ENCODE measurements at places on chromosomes 3 and 15.

DNA sequence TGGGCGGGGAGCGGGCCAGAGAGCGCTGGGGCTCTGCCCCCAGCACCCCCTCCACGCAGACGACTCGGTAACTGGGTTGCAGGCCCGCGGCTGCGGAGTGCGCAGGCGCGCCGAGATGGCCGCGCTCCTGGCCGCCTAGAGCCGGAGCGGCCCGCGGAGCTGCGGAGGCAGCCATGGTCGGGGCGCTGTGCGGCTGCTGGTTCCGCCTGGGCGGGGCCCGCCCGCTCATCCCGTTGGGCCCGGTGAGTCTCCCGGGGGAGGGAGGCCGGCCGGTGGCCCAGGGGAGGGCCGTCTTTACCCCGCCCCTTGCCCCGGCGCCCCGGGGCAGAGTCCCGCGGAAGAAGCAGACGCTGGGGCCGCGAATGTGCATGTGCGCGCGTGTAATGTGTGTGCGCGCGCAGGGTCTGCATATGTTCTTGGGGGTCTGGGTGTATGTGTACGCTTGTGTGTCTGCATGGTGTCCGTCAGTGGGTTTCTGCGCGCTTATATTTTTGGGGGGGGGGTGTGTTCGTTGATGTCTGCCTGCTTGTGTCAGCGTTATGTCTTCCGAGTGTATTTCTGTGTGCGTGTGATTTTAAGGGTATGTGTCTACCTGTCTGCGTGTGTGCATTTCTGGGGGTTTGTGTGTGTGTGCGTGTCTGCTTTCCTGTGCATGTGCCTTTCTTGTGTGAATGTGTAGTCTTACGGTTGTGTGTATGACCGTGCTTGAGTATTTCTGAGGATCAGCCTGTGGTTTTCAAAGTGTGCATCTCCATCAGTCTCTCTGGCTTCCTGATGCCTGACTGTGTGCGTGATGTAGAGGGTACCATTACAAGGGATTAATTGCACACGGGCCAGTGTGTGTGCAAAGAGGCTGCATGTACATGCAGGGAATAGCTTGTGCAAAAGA, at the start of gene ABHD14A:
Gene ABHD14A, plus strand, starts transcription at position 102 of the 889 bp plus-strand sequence. Its CDS starts 72 bp downstream, at position 174.
- peak; percentile 76 for DNase-seq

DNA sequence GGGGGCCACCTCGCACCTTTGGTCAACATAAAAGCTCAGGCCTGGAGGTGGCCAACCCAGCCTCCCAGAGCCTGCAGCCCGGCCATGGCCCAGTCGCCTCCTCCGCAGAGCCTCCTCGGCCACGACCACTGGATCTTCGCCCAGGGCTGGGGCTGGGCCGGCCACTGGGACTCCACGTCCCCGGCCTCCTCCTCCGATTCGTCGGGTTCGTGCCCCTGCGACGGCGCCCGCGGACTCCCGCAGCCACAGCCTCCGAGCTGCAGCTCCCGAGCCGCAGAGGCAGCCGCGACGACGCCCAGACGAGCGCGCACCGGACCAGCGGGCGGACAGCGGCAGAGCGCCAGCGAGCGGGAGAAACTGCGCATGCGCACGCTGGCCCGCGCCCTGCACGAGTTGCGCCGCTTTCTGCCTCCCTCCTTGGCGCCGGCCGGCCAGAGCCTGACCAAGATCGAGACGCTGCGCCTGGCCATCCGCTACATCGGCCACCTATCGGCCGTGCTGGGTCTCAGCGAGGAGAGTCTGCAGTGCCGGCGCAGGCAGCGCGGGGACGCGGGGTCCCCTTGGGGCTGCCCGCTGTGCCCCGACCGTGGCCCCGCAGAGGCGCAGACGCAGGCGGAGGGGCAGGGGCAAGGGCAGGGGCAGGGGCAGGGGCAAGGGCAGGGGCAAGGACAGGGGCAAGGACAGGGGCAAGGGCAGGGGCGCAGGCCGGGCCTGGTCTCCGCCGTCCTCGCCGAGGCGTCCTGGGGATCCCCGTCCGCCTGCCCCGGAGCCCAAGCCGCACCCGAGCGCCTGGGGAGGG, at the start of gene MESP2:
Gene MESP2, plus strand, starts transcription at position 59 of the 799 bp plus-strand sequence. Its CDS starts 26 bp downstream, at position 85.
- peak; percentile 68 for DNase-seq

DNA sequence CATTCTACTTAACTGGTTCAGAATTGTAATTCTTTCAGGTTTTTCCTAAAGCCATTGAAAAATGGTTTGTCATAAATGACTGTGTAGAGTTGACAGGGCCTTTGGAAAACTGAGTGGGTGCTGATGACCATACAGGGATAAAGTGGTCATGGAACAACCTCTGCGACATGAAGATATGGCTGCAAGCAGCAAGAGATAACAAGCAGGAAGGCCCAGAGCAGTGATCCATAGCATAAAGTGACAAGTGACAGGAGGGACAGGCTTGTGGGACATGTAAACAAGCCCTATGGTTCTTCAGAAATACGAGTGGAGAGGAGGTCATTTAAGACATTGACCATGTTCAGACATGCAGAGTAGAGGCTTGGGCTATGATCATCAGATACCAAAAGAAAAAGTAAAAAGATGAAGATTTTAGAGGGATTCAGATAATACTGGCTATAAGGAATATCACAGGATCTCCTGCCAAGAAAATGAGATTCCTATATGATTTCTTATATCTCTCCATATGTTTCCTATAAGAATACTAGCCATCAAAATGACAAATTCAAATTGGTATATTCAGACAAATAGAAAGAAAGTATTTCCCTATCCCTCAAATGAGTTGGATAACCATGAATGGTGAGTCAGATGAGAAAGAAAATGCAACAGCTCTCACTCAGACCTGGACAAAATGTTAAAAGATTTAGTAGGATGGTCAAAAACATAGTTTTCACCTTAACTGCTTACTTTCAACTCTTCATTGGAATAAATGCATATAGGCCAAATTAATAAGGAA, 827.6 kb upstream of the CFAP20DC start:
- DNase-seq: no peak

GRCh38 chr3:126288314-126288713, 68.9 kb downstream of the KLF15 start:
- peak; percentile 18 for DNase-seq

GRCh38 chr15:37490707-37491106, 390.4 kb upstream of the MEIS2 start:
- DNase-seq: no peak

DNA sequence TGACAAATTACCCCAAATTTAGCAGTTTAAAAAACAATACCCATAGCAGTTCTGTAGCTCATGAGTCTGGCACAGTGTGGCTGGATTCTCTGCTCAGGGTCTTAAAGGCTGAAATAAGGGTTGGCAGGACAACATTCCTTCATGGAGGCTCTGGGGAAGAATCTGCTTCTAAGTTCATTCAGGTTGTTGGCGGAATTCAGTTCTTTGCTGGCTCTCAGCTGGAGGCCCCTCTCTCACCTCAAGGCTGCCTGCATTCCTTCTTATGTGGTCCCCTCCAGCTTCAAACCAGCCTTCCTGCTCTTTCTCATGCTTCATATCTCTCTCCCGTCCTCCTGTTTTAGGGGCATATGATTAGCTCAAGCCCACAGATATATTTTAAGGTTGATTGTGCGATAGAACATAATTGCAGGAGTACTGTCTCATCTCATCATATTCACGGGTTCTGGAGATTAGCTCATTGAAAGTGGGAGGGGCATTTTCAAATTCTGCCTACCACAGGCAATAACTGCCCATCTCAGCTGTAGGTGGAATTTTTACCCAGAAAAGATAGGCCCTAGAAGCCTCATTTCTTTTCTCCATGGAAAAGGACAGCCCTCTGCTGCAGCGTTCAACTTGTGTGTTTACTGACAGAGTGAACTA, 5.6 kb upstream of the ZBTB47 start:
- no peak for DNase-seq

- DNase-seq: no peak
Observed at GRCh38 chr3:144221761-144222160, 250.1 kb downstream of the DIPK2A start.

DNA sequence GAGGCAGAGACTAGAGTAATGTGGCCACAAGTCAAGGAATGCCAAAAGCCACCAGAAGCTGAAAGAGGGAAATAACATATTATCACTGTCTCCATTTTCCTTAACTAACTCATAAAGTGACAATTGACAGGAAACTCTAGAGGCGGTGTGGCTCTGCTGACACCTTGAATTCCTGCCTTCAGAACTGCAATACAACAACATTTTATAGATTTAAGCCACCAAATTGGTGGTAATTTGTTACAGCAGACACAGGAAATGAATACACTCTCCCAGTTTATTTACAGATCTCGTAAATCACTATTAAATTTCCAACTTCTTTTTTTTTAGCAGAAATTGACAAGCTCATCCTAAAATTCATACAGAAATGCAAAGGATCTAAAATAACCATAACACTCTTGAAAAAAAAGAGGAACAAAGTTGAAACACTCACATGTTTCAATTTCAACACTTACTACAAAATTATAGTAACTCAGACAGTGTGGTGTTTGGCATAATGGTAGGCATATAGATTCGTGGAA, 449.9 kb downstream of the OTOL1 start:
- DNase-seq: no peak

DNA sequence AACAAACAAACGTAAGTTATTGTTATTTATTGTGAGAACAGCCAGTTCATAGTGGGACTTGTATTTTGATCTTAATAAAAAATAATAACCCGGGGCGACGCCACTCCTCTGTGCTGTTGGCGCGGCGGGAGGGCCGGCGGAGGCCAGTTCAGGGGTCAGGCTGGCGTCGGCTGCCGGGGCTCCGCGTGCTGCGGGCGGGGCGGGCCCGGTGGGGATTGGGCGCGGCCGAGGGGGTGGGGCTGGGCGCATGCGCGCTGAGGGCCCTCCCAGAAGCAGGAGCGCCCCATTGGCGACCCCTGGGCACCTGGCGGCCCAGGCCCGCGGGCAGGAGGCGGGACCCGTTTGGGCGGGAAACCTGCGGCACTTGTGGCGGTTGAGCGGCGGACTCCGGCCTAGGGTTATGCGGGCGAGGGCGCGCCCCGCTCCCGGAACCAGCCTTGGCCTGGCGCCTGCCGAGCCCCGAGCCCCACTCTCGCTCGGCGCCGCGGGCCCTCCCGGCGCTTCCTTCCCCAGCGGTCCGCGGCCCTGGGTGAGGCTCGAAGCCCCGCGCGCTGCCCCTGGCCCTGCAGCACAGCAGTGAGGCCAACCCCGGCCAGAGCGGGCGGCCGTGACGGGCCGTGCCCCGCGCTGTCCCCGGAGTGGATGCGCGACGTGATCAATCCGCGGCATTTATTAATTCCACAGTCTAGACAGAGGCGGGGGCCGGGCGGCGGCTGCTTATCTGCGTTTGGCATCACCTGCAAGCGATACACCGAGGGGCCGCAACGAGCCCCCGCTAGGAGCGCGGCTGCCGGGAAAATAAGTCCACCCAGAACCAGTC, 6.0 kb downstream of the ISL2 start:
- DNase-seq: peak; percentile 45

GRCh38 chr15:69046781-69047180, 32.3 kb downstream of the NOX5 start:
- DNase-seq: no peak

- no peak for DNase-seq
Observed at GRCh38 chr15:33074212-33074611, 120.3 kb downstream of the FMN1 start.

- DNase-seq: no peak
Observed at GRCh38 chr15:28273873-28274610, 47.9 kb downstream of the HERC2 start.

- no peak for DNase-seq
Observed at GRCh38 chr15:101521591-101521990, 32.1 kb upstream of the PCSK6 start.

GRCh38 chr3:126743350-126743749, 39.3 kb downstream of the CHCHD6 start:
- DNase-seq: no peak

- no peak for DNase-seq
Observed at GRCh38 chr3:6179761-6180160, 681.2 kb upstream of the GRM7 start.

DNA sequence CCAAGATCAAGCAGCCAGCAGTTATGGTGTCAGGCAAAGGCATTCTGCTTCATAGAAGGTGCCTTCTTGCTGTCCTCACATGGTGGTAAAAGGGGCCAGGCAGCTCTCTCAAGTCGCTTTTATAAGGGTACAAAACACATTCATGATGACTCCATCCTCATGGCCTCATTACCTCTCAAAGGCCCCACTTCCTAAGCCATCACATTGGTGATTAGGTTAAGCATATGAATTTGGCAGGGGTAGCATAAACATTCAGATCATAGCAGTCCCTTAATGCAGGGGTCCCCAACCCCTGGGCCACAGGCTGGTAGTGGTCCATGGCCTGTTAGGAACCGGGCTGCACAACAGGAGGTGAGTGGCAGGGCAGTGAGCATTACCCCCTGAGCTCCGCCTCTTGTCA, 42.8 kb downstream of the PRR23E start:
- no peak for DNase-seq

DNA sequence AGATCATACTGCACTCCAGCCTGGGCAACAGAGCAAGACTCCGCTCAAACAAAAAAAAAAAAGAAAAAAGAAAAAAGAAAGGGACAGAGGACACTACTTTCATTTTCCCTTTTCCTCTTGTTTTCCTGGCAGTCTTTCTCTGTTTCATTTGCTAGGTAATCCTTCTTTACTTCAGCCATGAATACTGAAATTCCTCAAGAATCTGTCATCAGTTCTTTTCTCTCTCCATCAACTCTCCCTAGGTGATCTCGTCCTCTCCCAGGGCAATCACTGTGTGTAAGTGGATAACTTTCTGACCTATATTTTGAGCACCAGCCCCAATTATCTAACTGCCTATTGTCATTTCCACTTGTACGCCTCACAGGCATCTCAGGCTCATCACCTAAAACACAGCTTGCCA, 51.5 kb downstream of the TTC23 start:
- no peak for DNase-seq

DNA sequence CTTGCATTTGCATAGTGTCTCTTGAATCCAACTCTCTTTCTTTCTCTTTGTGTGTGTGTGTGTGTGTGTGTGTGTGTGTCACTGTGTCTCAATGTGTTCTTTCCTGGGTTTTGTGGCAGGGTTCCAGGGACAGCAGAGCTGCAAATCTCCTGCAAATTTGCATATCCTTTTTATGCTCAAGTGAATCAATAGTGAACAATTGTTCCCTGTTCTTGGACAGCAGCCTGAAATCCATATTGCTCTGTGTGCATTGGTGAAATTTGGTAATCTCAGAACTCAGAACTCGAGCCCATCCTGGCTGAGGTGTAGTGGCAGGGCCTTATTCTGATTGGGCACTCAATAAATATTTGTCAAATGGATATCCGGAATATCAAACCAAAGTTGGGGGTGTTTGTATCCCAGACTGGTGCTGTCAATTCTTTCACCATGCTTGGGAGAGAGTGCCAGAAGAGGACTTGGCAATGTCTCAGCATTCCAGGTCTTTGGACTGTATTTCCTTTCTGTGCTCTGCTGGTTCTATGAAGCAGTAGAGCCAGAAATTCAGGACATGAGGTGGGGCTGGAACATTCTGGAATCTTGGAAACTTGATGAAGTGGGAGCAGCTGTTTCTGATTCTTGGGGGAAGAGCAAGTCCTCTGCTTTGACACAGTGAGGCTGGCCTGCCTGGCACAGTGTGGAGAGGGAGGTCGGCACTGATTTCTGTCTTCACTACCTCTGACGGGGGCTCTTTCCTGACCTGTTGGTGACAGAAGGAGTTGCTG, 380.6 kb upstream of the C2CD4B start:
- DNase-seq: no peak

- DNase-seq: no peak
Observed at GRCh38 chr3:133803469-133803868, 2.1 kb upstream of the SRPRB start.

All from stimulated activated CD8-positive, alpha-beta memory T cell treated with anti-CD3 and anti-CD28 coated beads, Interleukin-4, amount 100 ng/mL, for 48 hours (primary cell).